Vagina (tissue), 2 donors: ENCODE measurements at places on chromosomes 2 and 18.

GRCh38 chr2:150491430-150491829 lies 4.0 kb upstream of the RND3 start:
- no peak for DNase-seq

- no peak for DNase-seq
Observed at GRCh38 chr2:12819721-12820120, 103.0 kb downstream of the TRIB2 start.

- no peak for DNase-seq
Observed at GRCh38 chr18:12657684-12658425, at the start of gene SPIRE1. Gene SPIRE1, minus strand, starts transcription at chr18:12658107. Its CDS starts 241 bp downstream, at chr18:12657866.

- no peak for DNase-seq
Observed at GRCh38 chr2:158049129-158049855, 52.4 kb upstream of the UPP2 start.

DNA sequence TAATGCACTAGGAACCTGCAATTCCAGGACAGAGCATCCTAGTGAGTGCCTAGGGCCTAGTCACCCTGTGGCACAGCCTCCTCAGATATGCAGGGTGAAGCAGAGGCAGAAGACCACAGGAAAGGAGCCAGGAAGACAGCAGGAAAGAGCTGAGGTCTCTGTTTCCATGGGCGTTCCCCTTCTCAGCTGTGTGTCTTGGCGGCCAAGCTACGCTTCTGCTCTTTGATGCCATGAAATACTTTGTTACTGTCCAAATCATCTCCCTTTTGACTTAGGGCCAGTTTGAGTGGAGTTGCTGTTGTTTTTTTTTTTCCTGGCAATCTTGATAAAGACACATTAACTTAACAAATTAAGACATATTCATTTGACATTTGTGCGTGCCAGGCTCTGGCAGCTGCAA lies 67.3 kb downstream of the APOB start:
- DNase-seq: no peak

GRCh38 chr2:176794392-176794791 lies 418.2 kb upstream of the HNRNPA3 start:
- DNase-seq: no peak

DNA sequence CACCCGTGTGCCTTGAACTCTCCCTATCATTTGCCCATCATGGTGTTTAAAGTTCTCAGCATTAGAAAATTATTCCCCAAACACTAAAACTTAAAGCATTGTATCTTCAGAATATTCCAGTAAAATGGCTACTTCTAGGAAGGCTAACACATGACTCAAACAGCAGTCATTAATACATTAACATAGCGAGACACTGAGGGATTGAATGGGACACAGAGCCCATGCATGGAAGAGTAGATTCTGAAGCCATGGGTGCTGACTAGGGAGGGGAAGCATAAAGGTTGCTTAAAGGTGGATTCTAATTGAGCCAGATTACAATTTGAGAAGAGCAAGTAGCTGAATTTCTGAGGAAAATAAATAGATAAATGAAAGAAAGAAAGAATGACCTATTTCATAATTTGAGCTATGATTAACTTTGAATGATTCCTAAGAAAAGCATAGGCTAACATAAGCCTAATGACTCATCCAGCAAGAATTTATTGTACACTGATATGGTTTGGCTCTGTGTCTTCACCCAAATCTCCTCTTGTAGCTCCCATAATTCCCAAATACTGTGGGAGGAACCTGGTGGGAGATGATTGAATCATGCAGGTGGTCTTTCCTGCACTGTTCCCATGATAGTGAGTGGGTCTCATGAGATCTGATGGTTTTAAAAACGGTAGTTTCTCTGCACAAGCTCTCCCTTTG lies 79.8 kb upstream of the PIK3C3 start:
- no peak for DNase-seq

DNA sequence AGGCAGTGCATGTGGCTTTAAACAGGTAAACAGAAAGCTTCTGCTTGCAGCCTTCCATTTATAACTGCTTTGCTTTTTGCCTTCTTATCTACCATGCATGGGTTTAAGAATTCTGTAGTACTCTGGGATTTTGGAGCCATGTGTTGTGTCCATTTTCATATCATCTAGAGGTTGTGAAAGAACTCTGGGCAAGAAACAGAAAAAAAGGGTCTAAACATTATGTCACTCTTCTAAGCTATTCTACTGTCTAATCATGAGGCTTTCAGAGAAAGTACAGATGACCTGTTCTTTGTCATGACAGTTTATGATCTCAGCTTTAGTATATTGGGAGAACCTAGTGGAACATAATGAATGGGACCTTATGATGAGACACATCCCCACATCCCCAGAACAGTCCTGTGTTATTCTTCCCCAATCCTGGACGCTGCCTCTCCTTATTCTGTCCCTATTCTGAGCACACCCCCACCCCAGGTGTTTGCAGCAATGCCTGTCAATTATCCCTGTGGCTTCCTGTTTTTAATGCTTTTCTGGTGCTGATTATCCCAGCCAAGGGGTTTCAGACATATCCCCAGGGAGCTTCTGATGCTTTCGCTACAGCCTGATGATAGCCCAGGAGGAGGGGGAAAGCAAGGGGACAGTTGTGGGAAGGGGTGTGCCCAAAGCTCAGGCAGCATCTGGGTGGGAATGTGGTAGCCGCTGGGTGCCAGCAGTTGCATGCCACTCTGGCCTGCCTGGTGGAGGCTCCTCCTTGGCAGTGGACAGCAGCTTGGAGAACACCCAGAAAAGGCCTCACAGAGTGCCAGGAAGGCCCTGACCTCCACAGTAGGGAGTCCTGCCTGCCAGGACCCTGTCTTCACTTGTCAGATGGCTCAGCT lies 169.5 kb upstream of the MAP3K20 start:
- DNase-seq: no peak

DNA sequence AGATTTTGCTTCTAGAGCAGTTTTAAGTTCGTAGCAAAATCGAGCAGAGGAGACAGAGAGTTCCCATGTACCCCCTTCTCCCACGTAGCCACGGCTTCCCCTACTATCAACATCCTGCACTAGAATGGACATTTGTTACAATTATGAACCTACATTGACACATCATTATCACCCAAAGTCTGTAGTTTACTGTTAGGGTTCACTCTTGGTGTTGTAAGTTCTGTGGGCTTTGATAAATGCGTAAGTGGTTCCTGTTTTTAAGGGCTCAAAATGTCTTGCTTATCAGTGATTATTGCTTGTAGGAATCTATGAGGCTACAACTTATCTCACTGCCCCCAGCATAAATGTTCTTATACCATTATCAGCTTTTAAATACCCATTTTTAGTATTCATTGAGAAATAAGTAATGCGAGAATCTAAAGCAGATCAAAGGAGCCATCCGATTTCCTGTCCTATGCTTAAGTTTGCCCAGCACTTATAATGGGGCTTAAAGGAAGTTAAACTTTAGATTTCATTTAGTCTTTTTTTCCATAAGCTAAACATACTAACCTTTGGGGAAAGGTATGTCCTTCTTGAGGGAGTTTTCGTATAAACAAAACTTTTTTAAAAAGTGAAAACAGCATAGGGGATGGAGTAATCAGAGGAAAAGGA lies 118.7 kb downstream of the HAUS1 start:
- no peak for DNase-seq

- no peak for DNase-seq
Observed at GRCh38 chr2:48174503-48174902, 268.2 kb upstream of the FBXO11 start.

GRCh38 chr2:205520311-205520710 lies 162.0 kb upstream of the NRP2 start:
- no peak for DNase-seq

- no peak for DNase-seq
Observed at GRCh38 chr2:45987856-45988255, 309.4 kb upstream of the EPAS1 start.

DNA sequence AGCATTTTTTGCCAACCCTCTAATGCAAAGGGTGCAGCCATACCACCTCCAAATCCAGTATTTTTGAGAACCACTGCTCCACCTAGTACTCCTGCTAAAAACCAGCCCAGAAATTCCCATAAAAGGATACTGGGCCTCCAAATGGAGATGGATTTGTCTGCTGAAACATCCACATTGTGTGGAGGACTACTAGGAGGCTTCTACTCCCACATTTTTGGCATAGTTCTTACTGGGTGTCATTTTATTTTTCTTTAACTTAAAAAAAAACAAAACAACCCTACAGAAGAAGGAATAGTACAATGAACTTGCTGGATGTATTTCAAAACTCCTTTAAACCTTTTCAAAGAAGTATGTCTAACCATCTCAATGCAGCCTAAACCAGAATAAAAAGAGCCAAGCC lies 219.2 kb downstream of the SRBD1 start:
- DNase-seq: no peak

- no peak for DNase-seq
Observed at GRCh38 chr2:65383541-65384488, 48.6 kb downstream of the SPRED2 start.

GRCh38 chr2:235799281-235799680 lies 305.4 kb downstream of the AGAP1 start:
- no peak for DNase-seq

GRCh38 chr2:65918760-65919187 lies 486.4 kb upstream of the SPRED2 start:
- DNase-seq: no peak

GRCh38 chr18:27959101-27959500 lies 217.8 kb downstream of the CDH2 start:
- DNase-seq: no peak

GRCh38 chr2:157182834-157183396 lies 74.6 kb upstream of the GALNT5 start:
- DNase-seq: no peak

- DNase-seq: no peak
Observed at GRCh38 chr2:75087736-75088135, 111.6 kb downstream of the TACR1 start.

- no peak for DNase-seq
Observed at GRCh38 chr2:50455351-50455939, 576.5 kb downstream of the NRXN1 start.

- DNase-seq: no peak
Observed at GRCh38 chr2:7984693-7985353, 697.0 kb upstream of the ID2 start.

DNA sequence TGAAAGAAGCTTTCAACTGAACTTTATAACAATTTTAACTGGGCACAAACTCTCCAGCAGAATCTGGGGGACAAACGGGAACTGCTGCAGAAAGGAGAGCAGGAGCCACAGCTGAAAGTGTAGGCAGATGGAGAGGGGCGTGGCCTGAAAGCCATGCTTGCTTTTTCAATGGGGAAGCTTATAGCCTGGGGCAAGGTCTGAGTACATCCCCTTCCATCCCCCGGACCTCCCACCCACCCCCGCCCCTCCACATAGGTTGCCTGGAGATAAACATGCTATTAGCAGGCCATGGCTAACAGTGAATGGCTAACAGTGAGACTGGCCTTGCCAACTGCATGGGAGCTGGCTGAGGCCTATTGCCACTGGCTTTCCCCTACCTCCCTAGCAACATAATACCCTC lies 317.9 kb upstream of the TANK start:
- no peak for DNase-seq

DNA sequence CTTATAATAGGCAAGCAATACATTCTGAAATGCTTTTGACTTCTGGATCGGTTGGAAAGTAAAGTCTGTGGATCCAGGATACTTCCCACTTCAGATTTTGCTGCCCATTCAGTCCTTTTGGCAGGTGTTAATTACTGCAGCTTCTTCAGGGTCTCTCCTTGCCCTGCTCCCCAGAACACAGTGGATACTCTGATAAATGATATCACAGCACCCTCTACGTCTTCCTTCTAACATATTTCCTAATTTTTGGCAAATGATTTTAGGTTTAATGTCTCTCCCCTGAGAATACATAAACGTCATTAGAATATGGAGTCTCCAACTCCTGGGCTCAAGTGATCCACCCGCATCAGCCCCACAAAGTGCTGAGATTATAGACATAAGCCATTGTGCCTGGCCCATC lies 249.8 kb downstream of the NYAP2 start:
- no peak for DNase-seq

DNA sequence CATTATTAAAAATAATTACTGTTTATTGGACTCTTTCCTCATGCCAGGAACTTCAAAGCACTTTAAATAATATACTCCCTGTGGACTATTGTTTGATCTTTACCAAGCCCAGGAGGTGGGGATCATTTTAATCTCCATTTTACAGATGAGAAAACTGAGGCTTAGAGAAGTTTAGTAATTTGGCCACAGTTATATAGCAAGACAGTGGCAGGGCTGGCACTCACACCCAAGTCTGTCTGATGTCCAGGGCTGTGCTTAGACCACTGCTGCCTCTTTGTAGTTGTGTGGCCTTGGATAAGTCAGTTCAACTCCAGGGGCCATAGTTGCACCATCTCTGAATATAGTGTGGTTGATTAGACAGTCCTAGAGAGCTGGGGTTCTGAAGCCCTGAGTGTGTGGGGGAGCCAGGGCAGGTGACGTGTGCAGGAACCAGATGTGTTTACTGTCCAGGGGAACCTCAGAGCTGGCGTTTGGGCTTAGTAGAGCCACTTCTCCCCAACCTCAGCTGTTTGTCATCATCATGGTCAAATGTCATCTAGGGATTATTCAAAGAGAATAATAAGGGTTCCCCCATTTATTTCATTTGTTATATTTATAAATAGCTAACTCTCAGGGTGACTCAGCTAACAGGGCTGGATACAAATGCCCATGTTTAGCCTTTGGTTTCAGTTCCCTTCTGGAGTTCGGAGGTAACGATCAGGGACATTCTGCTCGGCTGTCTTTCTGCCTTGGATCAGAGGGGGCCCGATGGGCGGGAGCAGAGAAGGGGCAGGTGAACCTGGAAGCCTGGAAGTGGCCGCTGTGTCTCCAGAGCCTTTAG lies 68.0 kb downstream of the BOLA3 start:
- no peak for DNase-seq
